Right kidney (tissue), 9 donors: ENCODE measurements at places on chromosomes 3 and 15.

DNA sequence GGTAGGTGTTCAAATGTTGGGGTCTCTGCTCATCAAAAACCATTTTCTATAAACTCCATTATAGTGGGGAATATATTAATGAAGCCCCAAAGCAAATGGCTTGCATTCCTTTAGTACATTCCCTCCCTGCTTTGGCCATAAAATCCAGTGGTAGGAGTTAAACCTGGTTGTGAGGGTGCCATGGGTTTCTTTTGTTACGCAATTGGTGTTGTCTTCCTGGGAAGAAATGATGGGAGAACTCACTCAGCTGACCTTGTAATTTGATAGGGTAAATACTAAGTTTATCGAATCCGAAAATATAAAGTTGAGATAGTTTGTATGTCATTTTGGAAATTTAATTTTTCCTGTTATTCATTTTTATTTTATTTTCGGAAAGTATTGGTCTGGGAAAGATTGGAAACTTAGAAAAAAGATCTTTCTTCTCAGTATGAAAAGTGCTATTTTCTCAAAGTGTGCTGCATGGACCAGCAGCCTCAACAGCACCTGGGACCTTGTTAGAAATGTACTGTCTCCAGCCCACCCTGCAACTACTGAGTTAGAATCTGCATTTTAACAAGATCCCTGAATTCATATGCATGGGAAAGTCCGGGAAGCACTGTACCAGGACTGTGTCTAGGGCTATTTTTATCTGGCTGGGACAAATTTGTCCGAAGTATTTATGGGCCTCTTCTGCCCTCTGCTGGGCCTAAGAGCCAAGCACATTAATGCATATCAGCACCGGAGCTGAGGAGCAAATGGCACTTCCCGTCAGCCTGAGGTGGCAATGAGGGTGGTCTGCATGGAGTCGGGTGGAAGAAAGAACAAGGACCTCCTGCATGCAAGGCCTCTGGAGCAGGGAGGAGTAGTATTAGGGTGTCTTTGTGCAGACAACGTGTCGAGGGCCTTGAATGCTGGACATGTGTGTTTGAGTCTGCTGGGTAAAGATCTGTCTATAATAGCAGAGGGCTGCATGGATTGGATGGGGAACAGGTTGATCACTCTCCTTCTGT is 54.7 kb downstream of the FAM81A start:
- peak; percentile 62 for DNase-seq

GRCh38 chr15:93861413-93861812 is 369.9 kb upstream of the MCTP2 start:
- no peak for DNase-seq

DNA sequence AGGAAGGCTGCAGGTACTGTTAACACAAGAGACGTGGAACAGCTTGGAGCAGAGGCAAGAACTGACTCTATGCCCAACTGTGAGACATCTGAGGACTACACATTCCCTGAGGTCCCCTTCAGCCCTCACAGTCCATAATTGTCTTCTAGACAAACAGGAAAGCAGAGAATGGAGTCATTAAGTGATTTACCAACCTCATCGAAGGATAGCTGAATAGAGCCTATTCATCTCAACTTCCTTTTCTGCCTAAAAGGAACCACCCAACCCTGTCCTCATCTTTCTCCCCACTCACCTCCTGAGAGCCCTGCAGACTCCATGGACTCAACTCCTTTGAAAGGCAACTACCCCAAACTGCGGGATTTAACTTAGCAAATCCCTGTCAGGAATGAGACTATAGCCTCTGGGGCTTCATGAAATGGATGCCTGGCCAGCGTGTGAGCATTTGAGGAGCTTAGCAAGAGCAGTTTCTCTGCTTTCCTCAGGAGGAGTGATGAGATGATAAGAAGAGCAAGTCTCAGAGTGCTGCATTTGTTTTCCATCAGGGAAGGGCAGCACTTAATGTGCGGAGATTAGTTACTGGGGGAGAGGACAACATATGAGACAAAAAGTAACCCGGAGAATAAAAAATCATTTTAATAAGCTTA is 61.5 kb upstream of the FILIP1L start:
- DNase-seq, result no peak

DNA sequence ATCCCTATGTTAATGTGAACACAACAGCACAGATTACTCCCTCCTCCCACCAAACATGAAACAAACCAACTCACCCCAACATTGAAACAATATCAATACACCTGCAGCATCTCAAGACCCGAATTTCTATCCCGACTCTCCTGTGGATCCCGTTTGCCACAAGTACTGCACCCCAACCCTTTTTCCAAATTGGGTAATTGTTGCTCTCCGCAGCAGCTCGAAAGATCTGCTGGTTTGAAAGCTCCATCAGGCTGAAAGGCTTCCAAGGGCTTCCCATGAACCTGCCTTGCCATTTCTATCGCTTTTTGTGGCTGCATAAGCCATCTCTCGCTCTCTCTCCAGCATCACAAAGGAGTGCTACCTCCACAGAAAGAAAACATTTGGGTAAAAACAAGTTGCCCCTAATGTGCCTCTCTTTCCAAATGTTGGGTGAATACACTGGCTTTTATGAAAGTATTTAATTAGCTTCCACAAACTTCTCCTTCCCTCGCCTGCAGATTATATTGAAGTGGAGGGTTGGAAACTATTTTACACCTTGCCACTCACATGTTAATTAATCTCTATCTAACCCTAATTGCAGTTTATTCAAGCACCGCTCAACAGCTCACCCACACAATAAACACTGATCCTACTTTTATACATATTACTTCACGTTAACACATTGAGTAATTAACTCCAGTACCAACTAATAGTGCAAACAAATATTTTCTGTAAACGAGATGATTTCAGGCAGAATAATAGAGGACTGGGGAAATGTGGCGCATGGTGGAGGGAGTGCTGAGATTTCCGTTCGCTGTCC is 2.5 kb upstream of the FEZF2 start:
- peak; percentile 20 for DNase-seq

- DNase-seq, result peak; percentile 73
These were observed 153.4 kb downstream of the LMLN start for GRCh38 chr3:198113206-198114053.

DNA sequence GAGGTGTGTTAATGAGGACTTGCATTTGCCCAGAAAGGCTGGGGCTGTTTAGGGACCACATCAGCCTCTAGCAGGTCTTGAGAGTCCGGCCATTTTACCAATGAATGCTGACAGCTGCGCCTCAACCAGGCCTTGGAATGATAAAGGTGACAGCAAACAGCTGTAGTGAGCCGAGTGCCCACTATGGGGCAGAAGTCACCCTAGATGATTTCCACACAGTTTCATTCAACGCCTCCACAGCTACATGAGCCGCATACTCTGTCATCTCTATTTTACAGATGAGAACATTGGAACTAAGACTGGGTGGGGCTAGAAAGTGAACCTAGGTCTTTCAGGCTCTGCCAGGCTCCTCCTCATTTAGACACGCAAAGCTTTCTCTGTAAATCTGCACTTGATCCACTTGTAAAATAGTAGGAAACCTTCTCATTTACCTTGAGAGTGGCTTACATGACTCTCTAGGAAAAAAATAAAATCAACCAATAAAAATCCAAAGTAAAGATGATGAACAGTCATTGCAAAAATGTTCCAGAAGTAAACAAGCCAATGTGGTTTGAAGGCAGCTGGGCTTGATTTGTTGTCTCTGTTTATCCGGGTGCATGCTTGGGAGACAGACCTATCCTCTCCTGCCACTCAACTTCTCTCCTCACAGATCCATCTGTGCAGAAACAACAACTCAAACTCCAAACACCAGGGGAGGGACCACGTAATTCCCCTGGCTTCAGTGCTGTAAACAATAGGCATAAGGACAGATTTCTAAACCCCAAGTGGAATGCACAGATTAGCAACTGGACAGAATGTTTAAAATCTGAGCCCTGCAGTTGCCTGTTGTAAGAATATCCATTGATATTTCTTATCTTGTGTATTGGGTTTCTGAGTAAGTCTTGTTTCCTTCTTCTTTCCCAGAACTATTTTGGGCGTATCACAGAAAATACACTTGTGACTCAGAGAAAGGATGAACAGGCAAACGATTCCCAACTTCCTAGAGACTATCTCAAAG is 31.5 kb upstream of the LDHAL6B start:
- DNase-seq, result peak; percentile 33

DNA sequence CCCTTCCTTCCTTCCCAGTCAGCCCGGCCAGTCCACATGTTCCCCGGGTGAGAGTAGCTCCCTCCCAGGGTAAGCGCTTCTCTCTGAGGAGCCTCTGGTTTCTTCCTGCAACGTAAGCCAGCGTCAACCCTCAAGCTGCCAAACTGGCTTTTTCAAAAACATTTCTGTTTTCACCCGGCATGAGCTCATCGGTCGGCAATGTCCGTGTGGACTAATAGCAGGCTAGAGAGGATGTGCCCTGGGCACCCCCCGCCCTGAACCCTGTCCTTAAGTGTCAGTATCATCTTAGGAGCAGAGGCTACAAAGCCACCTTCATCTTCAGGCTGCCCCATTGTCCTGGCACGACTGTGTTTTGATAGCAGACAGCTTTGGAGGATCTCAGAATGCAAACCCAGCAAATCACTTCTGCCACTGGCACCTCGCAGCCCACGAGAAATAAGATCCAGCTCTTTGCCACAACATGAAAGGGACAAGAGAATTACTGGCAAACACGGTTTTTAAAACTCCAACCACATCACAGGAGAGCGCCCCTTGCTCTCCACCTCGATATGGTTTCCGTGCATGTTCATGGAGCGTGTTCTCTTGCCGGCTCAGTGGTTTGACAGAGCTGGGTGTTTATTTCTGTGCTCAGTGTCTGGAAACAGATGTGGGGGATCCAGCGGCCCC is 9.9 kb downstream of the ALDH1A3 start:
- no peak for DNase-seq

DNA sequence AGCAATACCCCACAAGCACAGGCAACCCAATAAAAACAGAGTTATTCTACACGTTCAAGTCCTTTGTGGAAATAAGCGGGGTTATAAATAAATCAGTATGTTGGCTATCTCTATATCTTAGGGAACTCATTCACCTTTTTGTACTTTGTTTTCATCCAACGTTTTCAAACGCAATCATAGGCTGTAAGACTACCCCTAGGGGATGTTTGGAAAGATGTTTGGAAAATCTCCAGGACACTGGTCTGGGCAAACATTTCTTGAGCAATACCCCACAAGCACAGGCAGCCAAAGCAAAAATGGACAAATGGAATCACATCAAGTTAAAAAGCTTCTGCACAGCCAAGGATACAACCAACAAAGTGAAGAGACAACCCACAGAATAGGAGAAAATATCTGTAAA is 70.1 kb downstream of the CLDN11 start:
- no peak for DNase-seq

DNA sequence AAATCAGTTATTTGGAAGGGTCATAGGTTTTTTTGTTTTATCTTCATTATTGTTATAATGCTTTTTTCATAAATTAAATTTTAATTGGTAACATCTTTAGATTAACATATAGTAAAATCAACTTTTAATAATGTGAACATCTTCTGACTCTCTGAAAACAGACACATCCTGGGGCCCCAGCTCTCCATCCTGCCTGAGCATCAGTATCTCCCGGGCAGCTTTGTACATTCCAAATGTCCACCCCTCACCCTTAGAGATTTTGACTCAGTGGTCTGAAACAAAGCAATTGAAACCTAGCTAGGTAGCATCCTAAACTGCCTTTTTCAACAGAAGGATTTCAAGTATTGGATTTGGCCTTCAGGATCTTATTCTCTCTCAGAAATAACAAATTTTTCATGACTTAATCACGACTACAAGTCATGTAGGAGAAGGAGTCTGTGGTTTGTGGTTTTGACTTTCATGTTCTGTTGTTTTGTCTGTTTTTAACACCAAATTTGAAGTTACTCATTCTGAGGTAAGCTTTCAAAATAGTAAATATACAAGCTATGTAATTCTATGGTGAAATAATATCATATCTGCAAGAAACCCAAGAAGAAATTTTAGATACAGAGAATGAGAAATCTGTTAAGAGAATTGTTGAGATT is 147.3 kb upstream of the UBE2E2 start:
- no peak for DNase-seq

DNA sequence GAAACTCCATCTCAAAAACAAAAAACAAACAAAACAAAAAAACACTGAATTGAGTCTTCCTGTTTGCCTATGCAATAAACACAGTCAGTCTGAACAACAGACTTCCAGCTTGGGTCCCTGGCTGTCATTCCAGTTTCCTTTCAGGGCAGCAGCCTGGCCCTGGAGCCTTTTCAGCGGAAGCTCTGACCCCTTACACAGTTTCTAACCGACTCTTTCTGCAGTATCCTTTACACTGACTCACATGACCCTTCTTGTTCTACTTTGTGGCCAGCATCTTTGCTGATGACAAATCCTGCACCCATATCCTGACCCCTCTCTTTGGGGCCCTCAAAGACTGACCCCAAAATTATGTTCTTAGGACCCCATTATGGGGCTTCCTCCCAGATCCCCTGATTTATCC is 38.3 kb upstream of the INO80 start:
- no peak for DNase-seq

GRCh38 chr3:136860541-136860940 is 1.5 kb upstream of the NCK1 start:
- DNase-seq, result peak; percentile 23

- no peak for DNase-seq
These were observed 737.2 kb downstream of the SI start for GRCh38 chr3:164341086-164341485.
